ENCODE measurements at places on chromosomes 2 and 18.

- no peaks in the 10 kb centered on the region for H3K4me1 ChIP-seq
- H3K27me3 ChIP-seq = no peaks in the 10 kb centered on the region
Measured at GRCh38 chr2:64998658-64999061, 9.5 kb downstream of the SLC1A4 start.

DNA sequence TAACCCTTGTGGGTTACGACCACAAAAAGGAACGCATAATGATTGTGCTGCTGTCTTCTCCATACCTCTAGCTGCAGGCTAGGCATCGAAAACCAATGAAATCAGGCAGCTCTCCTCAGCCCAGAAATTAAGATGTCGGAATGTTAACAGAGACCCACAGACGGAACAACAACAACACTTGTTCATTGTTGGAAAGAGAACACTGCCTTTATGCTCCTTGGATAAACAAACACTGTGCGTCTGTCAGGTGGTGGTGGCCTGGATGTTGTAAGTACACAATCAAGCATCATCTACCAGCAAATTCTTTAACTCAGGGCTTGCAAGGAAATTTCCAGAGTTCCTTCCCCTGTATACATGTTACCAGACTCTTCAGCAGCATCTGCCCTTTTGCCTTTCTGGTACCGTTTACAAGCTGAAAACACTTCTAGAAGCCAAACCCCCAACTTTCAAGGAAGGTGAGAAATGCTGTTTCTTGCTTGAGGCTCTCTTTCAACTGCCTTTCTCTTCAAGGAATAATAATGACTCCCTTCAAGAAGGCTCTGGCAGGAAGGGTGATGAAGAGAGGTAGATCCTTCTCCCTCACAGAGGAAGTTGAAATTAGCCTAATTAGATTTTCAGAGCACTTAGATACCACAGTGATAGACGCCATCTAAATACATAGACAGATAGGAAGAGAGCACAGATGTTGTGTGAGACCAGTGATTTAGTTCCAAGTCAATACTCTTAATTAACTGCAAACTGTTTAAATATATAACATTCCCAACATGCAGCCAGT lies 332.7 kb downstream of the ZNF521 start:
- no peaks in the 10 kb centered on the region for H3K36me3 ChIP-seq
- H3K4me1 ChIP-seq = peaks cover 17% of the 10 kb centered on the region
- no peak for DNase-seq
- no peak overlapping the region for H3K27ac ChIP-seq
- no peaks in the 10 kb centered on the region for H3K27me3 ChIP-seq
- no peak overlapping the region for H3K4me3 ChIP-seq

GRCh38 chr2:24652265-24653182 lies 140.7 kb downstream of the PTRHD1 start:
- H3K4me3 ChIP-seq = no peak overlapping the region
- no peaks in the 10 kb centered on the region for H3K27me3 ChIP-seq
- DNase-seq = no peak
- H3K27ac ChIP-seq = no peak overlapping the region

- H3K27me3 ChIP-seq = no peaks in the 10 kb centered on the region
- peaks cover 23% of the 10 kb centered on the region for H3K4me1 ChIP-seq
- no peak overlapping the region for H3K4me3 ChIP-seq
- no peak for DNase-seq
- no peaks in the 10 kb centered on the region for H3K36me3 ChIP-seq
Measured at GRCh38 chr18:12595571-12596255, 62.2 kb downstream of the SPIRE1 start.

DNA sequence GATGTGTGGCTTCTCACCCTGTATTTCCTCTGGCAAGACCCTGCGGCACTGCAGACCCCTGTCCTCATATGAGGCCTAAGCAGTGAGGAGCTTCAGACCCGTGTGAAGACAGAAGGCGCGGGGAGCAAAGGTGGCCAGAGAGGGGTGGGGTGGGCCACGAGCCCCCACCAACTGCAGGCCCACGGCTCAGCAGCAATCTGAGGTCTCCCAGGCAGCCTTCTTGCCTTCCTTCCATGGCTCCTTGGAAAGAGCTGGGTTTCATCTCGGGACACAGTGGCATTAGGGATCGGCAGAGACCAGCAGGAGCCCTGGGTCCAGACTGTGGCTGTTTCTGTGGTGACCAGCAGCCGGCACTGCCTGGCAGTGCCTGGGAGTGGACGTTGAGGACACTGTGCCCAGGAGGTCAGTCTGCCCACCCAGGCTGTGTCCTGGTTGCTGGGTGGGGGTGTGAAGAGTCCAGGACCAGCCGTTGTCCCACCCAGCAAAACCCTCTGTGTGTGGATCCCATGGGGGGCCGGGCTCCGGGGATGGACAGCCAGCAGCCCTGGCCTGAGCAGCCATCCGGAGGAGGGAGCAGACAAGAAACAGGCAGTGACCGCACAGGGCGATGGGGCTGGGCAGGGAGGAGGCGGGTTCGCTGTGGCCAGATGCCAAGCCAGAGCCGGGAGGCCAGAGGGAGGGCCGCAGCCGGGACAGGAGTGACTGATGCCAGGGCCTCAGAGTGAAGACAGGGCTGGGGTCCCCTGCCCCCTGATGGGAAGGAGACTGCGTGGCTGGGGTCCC lies 73.8 kb downstream of the RRM2 start:
- H3K27ac ChIP-seq = no peak overlapping the region
- peaks cover 9% of the 10 kb centered on the region for H3K36me3 ChIP-seq
- DNase-seq = no peak
- H3K4me3 ChIP-seq = no peak overlapping the region
- no peaks in the 10 kb centered on the region for H3K27me3 ChIP-seq

DNA sequence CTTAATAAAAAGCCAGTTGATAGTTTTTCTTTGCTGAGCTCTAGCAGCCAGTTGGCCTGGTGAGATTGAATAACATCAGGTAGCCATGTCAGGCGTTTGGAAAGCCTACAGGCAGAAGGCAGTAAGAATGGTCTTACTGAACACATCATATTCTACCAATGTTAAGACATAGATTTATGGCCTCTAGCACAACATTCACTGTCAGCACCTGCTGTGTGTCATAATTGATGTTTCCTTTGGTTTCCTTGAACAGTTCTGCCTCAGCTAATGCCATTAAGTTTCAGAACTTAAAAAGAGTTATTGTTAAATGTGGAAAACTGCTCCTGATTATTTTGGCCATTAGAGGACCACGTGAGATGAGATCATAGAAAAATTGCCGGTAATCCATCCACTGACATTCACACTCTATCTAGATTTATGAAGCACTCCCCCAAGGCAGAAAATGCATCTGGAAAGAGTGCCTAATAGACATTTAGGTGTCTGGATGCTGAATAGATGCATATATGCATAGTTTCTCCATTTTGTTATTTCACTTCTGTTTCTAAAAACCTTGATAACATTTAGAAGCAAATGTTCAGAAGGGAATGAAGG lies 434.7 kb downstream of the PTPRM start:
- H3K36me3 ChIP-seq = no peaks in the 10 kb centered on the region
- DNase-seq = no peak
- H3K4me3 ChIP-seq = no peak overlapping the region
- H3K27ac ChIP-seq = no peak overlapping the region

DNA sequence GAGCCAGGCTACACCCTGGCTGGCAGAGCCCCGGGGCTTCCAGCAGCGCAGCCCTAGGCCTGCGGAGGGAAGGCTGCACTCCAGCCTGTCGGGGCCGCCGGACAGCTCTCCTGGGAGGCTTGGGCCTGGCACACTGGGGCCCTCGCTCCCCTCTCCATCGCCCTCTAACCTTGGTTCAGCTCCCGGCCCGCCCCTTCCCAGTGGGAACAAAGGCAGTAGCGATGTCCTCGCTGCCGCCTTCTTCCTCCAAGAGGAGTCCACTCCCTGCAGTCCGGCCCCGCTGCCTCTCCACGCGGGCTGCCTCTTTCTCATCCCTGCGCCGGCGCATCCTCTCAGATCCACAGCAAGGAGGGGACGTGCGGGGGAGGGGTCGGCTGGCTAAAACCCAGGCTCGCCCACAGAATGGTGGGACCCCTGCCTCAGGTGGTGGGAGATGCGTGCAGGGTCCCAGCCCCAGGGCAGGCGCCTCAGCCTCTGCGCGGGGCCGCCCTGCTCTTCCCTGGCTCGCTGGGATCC lies 138.1 kb downstream of the TWIST2 start:
- peak overlapping the region; percentile 81 for H3K27ac ChIP-seq
- no peak overlapping the region for H3K4me3 ChIP-seq
- no peaks in the 10 kb centered on the region for H3K36me3 ChIP-seq
- peaks cover 12% of the 10 kb centered on the region for H3K4me1 ChIP-seq
- H3K27me3 ChIP-seq = no peaks in the 10 kb centered on the region
- peak; percentile 25 for DNase-seq

- DNase-seq = no peak
- H3K27ac ChIP-seq = no peak overlapping the region
- H3K4me1 ChIP-seq = peaks cover 16% of the 10 kb centered on the region
Measured at GRCh38 chr18:36516726-36517125, 219.2 kb downstream of the FHOD3 start.

DNA sequence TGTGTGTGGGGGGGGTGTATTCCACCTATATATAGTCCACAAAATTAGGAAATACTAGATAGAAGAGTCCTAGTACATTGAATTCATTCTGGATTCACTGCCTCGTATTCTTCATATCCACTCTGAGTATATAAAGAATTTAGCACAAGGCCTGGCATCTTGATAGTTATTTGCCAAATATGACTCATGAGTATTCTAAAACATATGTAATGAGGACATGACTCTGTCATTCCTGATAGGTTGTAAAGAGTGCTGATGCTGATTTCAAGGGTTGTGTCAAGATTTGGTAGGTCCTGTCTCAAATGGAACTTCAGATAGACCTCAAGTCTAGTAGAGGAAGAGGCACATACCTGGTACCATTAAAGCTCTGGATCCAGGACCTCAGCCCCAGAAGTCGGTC lies 173.4 kb upstream of the BOD1L2 start:
- H3K4me3 ChIP-seq = no peak overlapping the region
- H3K27ac ChIP-seq = no peak overlapping the region
- H3K4me1 ChIP-seq = no peaks in the 10 kb centered on the region
- no peaks in the 10 kb centered on the region for H3K27me3 ChIP-seq
- H3K36me3 ChIP-seq = no peaks in the 10 kb centered on the region
- no peak for DNase-seq
